ENCODE measurements at places on chromosomes 2 and 18.

DNA sequence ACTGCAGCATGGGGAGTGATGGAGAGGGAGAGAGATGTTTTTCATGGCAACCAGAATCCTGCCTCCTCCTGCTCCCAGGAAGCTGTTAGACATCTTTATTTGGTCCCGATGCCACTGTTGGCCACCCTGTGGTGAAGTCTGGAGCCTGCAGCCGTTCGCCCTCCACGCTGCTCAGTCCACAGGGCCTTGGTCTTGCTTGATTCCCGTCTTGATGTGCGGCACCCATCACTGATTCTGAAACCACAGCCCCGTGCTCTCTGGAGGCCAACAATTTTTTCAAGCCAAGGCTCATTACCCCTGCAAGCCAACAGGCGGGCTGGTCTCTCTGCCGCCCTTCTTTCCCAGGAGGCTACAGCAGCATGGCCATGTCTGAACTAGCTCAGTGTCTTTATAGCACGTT is 24.5 kb downstream of the SIGLEC15 start:
- no peak for DNase-seq

- DNase-seq = no peak
Measured at GRCh38 chr2:85902496-85902895, 13.7 kb upstream of the ST3GAL5 start.

- no peak for DNase-seq
Measured at GRCh38 chr2:151758744-151759143, 24.5 kb upstream of the NEB start.

- no peak for DNase-seq
Measured at GRCh38 chr2:132560562-132560961, 109.4 kb downstream of the LYPD1 start.

- DNase-seq = peak; percentile 64
Measured at GRCh38 chr2:172438741-172439508, 11.5 kb downstream of the ITGA6 start.
